GM23248 (cell line): ENCODE measurements at places on chromosomes 4 and X. TPM values are rescaled to one million over a fixed set of nuclear protein-coding genes. Genes with fewer than 3 reads are reported as not detected.

SPANXD gene
- polyA plus RNA-seq = not detected in 2 replicates

- DNase-seq = no peak
Observed at GRCh38 chr4:7733801-7734650, 205.6 kb downstream of the AFAP1 start.

DNA sequence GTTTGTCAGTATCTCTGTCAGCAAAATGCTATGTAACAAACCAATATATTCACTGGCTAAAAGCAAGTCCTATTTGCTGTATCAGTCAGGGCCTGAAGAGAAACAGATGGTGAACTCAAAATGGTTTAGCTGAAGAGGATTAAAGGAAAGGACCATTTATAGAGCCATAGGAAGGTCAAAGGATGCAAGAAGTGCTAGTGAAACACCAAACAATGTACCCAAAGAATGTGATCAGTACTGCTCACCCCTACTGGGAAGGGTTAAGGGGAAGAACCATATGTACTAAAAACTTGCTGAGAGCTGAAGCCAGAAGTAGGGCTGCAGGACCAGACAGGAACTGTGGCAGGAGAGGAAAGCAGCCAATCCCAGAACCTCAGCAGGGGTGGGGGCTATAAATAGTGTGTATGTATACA lies 479.3 kb downstream of the INPP4B start:
- no peak for DNase-seq

GRCh38 chr4:109352941-109353340 lies 50.5 kb upstream of the COL25A1 start:
- DNase-seq = no peak

GJB1 gene
- polyA plus RNA-seq = not detected in 2 replicates
